Left colon (tissue), 2 donors: ENCODE measurements at places on chromosomes 4 and X.

GRCh38 chr4:147244786-147245185 lies 236.1 kb upstream of the EDNRA start:
- no peak for DNase-seq

DNA sequence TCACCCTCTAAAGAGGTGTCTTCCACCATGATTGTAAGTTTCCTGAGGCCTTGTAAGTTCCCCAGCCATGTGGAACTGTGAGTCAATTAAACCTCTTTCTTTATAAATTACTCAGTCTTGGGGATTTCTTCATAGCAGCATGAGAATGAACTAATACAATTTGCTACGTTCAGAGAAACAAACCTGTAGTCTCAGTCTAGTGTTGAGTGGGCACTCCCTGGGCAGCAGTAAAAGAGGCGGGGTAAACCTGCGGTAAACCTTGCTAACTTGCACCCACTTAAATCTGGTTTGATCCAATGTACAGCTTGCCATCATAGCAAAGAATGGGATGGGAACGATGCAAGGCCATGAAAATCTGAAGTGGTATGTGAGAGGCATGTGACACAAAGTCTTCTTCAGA lies 22.4 kb downstream of the GRXCR1 start:
- DNase-seq = no peak

GRCh38 chr4:42167709-42168108 lies 15.3 kb upstream of the BEND4 start:
- DNase-seq = no peak

DNA sequence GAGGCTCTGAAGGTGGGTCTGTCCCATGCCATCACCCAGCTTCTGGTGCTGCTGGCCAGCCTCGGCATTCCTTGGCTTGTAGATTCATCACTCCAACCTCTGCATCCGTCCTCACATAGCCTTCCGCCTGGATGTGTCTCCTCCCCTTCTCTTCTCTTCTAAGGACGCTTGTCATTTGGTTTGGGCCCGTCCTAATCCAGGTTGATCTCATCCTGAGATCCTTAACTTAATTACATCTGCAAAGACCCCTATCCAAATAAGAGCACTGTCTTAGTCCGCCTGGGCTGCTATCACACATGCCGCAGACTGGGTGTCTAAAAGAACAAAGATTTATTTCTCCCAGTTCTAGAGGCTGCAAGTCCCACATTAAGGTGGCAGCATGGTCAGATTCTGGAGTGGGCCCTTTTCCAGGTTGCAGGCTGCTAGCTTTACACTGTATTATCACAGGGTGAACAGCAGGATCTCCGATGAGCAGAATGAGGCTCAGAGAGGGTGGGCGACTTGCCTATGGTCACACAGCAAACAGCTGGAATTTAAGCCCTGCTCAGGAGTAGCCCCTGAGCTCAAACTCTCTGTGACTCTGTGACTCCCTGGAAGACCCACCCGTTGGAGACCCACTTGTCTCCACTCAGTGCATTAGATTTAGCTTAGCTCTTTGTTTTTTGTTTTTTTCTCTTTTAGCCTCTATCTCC lies 113.1 kb downstream of the STK32B start:
- no peak for DNase-seq

GRCh38 chrX:37786624-37787422 lies 7.0 kb downstream of the CYBB start:
- DNase-seq = no peak

GRCh38 chr4:146510942-146511341 lies 10.8 kb downstream of the SLC10A7 start:
- DNase-seq = no peak

DNA sequence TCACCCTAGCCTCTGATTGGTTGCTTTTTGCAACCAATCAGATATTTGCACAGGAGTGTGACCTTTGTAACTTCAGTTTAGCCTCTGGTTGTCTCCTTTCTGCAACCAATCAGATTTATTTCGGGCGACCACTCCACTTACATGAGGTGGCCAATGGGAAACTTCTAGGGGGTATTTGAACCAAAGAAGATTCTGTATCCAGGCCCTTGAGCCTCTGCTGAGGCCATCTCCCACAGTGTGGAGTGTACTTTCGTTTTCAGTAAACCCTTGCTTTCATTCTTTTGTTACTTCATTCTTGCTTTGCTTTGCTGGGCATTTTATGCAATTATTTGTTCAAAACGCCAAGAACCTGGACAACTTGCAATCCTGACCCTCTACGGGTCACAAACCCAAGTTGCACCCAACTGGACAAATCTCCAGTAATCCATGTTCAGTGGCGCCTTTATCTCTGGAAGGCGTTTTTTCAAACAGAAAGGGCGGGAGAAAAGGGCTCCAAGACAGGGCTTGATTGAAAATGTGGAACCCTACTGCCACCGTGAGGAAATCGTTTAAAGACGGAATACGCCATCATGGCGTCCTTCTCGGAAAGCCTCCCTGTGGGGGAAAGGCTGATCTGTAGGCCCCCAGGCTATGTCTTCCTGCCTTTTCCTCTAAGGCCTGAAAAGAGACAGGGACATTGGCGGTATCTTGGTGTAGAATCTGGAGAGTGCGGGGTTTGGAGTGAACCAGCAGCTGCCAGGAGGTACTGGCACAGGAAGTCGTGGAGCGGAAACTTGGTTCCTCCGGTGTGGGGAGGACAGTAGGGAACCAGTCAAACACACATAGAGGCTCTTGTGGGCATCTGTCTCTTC lies 184.6 kb downstream of the OR13H1 start:
- peak; percentile 74 for DNase-seq

GRCh38 chrX:147912093-147912801 lies 528 bp downstream of the FMR1 start:
- peak; percentile 35 for DNase-seq

- DNase-seq = no peak
Observed at GRCh38 chrX:66013194-66013816, 26.6 kb downstream of the VSIG4 start.

- peak; percentile 69 for DNase-seq
Observed at GRCh38 chr4:121072224-121073003, at the start of gene NDNF. NDNF (minus strand) TSS chr4:121072535; CDS start chr4:121045837, 26,698 bp downstream.

GRCh38 chrX:21408788-21409187 lies 34.6 kb downstream of the CNKSR2 start:
- DNase-seq = no peak

DNA sequence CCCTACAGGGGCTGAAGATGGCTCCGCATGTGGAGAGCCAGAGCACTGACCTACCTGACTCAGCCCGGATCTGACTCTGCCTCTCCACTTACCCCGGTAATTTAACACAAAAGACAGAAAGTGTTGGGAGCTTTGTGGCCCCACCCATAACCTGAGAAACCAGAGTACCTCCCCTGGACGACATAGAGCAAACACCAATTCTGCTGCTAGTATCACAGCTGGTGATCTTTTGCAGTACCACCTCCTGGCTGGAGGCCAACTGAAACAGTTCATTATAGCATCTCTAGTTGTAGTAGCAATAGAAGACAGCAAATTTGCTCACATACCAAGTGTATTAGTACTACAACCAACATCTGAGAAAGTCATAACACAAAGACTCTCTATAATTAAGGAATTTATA lies 443.9 kb downstream of the KLHL4 start:
- DNase-seq = no peak

GRCh38 chr4:76585897-76586360 lies 150.9 kb downstream of the SHROOM3 start:
- peak; percentile 94 for DNase-seq

GRCh38 chr4:164876700-164877324 lies at the start of gene APELA:
APELA (plus strand) TSS chr4:164877178; CDS start chr4:164877332, 154 bp downstream.
- DNase-seq = no peak
